ENCODE measurements at places on chromosomes 16 and 17.
A peak's percentile ranks its signal among the peaks of the same experiment; 100 is the strongest.

GRCh38 chr17:8253801-8254200 lies 4.7 kb downstream of the PFAS start:
- DNase-seq = no peak

DNA sequence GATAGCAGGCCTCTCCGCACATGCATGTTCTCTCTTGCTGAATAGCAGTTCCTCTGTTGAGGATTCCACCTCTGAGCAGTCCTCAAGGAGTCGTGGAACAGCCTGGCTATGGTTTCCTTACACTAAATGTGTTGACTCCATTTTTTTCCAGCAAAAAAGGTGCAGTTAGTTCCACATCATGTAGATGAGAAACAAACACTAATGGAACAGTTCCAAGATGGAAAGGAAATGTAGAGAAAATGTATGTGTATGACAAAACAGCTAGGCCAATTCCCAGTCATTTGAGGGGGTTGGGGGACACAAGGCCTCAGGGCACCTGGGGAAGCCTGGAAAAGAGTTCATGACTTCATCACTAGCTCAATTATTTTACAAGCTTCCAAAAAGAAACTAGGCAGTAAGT lies 90.0 kb downstream of the CFDP1 start:
- DNase-seq = no peak

DNA sequence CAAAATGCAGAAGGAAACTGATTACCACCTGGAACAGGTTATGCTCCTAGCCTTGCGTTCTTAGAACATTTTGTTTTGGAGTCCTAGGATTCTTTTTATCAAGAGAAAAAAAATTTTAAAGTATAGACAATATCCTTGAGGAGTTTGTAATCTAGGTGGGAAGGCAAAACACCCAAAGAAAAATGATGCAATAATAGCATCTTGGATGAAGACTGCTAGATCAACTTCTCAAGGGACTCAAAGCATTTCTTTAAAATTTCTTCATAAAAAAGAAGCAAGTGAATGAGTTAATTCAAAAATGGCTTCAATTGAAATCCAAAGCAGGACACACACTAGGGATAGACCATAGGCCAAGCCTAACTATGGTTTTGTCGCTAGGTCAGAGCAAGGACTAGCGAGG lies 515.8 kb upstream of the ZFHX3 start:
- no peak for DNase-seq

GRCh38 chr17:13420878-13421277 lies 180.9 kb downstream of the HS3ST3A1 start:
- DNase-seq = no peak

DNA sequence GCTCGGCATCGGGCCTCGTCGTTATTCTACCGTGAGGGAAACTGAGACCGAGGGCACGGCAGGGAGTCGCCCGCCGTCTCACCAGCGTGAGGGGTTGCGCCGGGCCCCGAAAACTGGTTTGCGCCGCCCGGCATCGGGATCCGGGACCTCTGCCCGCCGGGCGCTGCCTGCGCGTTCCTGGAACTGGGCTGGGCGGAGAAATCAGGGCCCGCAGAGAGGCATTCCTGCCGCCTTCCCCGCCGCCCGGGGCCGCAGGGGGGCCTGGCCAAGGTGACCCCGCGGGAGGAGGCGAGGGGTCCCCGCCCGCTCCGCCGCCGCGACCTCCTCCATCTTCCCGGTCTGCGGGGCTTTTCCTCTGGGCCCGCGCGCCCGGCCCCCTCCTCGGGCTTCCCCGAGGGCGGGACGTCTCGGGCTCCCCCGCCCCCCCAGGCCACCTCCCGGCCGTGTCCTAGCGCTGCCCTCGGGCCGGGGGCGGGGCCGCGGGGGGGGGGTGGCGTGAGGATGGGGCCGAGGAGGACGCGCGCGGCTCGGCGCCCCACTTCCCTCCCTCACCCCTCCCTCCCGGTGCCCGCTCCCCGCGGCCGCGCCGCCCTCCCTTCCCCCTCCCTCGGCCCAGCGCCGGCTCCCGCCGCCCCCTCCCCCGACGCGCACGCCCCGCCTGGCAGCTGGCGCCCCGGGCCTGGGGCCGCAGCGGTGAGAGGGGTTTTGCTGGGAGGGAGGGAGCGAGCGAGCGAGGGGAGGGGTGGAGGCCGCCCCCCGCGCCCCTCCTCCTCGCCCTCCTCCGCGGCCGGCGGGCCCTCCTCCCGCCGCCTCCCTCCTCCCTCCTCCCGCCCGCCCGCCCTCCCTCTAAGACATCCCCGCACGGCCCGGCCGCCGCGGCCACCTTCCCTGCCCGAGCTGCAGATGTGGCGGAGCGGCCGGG lies at the start of gene GLIS2:
TSS of gene GLIS2 (plus strand) at position 882 of the 922 bp plus-strand sequence. CDS start 16,214 bp downstream, outside the sequence.
- no peak for DNase-seq

GRCh38 chr16:57026778-57027062 lies 37.4 kb downstream of the NLRC5 start:
- DNase-seq = no peak

GRCh38 chr17:17813725-17814095 lies 23.1 kb downstream of the SREBF1 start:
- no peak for DNase-seq

- DNase-seq = no peak
Observed at GRCh38 chr17:74922694-74923537, at the start of gene USH1G. TSS of gene USH1G (minus strand) at chr17:74923255. CDS start at chr17:74923073, 182 bp downstream.

DNA sequence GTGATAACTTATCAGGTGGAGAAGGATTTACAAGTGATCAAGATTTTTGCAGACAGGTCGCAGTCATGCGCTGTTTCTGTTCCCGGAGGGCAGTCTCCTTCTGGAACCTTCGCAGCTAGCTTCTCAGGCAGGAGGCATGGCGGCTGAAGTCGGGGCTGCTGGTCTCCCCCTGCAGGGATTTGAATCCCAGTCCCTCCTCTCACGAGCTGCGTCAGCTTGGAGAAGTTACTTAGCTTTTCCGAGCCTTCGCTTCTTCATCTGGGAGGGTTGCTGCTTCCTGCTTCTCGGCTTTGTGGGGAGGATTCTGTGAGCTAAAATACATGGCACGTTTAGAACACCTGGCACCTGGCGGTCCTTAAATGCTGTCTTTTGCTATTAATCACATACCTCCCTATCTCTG lies 287.8 kb upstream of the FOXF1 start:
- peak; percentile 32 for DNase-seq

- DNase-seq = no peak
Observed at GRCh38 chr16:57159447-57159846, 26.4 kb downstream of the PSME3IP1 start.

- no peak for DNase-seq
Observed at GRCh38 chr16:81167851-81168250, 70.6 kb upstream of the BCO1 start.

- no peak for DNase-seq
Observed at GRCh38 chr17:10421900-10422542, at the start of gene MYH8. TSS of gene MYH8 (minus strand) at chr17:10421950. CDS start at chr17:10420227, 1,723 bp downstream.

DNA sequence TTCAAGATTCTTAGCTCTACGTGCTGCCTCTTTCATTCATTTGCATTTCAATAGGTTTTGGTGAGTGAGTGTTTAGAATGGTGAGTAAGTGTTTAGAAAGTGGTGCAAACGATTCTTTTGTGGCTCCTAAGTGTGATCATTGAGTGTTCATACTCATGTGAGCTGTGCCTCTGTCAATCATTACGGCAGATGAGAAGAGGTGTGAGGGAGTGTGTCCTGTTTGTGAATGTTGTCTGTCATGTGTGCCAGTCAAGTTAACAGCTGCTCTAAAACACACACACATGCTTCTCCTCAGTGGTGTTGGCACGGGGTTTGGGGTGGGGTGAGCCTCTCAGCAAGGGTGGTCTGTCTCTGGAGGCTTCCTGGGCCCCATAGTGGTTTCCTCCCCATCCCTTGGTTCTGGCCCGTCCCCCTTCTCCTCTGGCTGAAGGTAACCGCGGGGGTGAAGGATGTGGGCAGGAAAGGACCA lies 11.4 kb downstream of the MYL4 start:
- peak; percentile 41 for DNase-seq

DNA sequence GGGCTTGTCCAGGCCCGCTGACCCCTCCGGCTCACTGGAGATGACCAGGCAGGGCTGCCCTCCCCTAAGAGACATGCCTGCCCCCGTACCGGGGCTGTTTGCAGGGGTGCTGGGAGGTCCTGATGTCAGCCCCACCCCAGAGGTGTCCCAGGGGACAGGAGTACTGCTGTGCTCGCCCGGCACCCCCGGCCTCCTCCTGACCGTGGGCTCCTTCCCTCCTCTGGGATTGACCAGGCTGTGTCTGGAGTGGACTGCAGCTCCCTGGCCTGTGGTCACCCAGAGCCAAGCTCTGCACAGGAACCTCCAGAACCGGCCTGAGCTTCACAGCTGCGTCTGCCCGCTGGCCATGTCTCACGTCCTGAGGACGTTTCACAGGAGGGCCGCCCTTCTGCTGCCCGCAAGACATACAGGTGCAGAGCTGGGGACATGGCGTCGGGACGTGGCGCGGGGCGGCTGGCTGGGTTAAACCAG lies 53.2 kb downstream of the LMF1 start:
- DNase-seq = no peak

GRCh38 chr16:11552440-11552839 lies 34.3 kb downstream of the LITAF start:
- DNase-seq = no peak

DNA sequence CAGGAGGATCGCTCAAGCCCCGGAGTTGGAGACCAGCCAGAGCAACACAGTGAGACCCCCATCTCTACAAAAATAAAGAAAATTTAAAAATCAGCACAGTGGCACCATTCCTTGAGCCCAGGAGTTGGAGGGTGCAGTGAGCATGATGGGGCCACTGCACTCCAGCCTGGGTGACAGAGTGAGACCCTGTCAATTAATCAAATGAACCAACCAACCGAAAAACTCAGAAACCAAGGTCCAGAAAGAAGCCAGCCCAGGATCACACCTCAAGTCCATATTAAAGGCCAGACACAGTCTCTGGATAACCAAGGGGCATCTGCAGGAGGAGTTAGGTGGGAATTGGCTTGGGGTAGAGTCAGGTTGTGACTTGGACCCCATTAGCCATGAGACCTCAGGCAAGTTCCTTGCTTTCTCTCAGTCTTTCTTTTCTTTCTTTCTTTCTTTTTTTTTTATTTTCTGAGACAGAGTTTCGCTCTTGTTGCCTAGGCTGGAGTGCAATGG lies 2.4 kb downstream of the HSD17B1 start:
- DNase-seq = no peak

DNA sequence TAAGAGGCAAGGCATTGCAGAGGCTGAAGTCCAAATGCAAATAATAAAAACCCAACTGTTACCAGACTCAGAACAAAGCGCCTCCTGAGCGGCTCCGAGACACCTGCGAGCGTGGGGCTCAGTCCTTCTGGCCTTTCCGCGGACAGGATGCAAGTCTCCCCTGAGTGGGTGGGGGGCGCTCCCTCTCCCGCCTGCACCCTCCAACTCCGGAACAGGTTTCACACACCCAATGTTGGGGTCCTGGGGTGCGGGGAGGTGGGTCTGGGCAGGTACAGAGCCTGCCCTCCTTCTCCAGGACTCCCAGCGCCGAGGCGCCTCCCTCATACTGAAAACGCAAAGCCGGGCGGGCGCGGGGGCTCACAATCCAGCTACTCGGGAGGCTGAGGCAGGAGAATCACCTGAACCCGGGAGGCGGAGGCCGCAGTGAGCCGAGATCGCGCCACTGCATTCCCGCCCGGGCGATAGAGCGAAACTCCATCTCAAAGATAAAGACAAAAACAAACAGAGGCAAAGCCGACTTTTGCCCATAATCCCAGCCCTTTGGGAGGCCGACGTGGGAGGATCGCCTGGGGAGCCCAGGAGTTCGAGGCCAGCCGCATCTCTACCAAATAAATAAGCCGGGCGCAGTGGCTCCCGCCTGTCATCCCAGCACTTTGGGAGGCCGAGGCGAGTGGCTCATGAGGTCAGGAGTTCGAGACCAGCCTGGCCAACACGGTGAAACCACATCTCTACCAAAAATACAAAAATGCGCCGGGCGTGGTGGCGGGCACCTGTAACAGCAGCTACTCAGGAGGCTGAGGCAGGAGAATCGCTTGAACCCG lies 893 bp downstream of the GINS2 start:
- no peak for DNase-seq

- no peak for DNase-seq
Observed at GRCh38 chr17:60436676-60437075, 14.4 kb downstream of the CHCT1 start.

DNA sequence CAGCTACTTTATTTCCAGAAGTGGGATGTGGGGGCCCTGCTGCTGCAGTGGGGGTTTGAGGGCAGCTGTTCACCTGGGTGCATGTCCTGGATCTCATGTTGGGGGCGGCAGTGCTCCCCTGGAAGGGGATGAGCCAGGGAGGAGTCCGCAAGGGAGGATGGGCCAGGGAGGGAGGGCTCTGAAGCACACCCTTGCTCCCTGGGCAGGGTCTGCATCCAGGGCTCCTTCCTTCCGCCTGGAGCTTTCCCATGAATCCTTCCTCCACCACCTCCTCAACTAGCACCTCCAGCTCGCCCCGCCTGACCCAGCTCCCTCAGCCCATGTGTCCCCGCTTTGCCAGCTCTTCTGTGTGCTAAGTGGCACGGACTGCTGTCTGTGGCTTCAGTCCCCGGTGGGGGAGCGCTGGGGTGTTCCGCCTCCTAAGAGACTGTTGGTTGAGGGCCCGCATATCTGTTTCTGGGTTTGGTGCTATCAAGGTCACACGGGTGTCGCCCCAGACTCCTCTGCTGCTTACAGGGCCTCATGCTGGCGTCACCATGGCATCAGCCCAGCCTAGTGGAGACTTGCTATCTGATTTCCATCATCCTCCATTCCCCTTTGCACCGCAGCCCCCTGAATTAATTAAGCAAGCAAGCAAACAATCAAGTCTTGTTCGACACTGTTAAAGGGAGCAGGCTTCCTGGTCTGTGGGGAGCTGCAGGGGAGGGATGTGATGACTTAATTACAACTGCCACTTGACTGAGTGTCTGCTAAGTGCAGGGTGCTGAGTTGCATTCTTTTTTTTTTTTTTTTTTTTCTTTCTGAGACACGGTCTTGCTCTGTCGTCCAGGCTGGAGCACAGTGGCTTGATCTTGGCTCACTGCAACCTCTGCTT lies 71.8 kb downstream of the PRKCA start:
- no peak for DNase-seq

DNA sequence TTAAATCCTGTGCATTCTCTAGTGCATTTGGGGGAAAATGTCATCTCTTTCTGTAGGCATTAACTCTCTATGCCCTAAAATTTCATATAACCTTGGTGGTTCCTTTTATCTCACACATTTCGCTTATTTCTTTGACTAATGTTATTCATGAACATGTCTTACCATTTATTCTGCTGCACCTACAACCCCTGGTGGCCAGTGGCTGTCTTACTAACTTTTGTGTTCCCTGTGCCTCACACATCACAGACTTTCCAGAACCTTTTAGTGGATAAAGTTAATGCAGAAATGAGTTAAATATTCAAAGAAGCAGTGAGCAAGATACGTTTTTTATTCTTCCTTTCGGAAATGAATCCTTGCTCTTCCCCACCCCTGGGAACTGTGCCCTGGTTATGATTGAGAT lies 111.9 kb downstream of the CDH13 start:
- DNase-seq = no peak

All from suprapubic skin (tissue), 4 donors.